ENCODE measurements at places on chromosomes 4 and X. TPM values are rescaled to one million over a fixed set of nuclear protein-coding genes. Genes with fewer than 3 reads are reported as not detected.
A peak's percentile ranks its signal among the peaks of the same experiment; 100 is the strongest.

DNA sequence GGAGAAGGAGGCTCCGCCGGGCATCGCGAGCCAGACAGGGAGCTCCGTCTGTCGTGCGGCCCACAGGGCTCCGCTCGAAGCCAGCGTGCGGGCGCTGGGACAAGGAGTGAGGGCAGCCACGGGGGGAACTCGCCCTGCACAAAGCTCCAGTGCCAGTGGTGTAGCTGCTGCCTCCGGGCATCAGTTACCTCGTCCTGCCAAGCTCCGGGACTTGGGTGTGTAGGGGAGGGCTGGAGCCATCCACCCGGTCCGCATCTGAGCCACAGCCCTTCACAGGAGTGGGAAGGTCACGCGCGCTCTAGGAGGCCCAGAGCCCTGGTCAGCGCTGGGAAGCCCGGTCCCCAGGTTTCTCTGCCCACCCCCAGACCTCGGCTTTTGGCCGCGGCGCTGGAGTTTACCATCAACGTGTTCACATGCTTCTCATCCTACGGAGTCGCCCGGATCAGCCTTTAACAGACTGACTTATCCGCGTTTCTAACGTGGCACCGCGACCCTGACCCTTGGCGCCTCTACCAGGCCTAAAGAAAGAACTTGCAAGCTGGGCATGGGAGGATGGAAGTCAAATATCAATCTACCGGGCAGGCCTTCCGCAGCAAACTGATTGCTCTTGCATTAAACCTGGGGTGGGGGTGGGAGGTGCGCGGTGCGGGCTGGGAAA is 8.4 kb upstream of the PRDM8 start:
- DNase-seq = no peak

GRCh38 chrX:23883737-23884354 is 23.9 kb downstream of the APOO start:
- DNase-seq = no peak

DNA sequence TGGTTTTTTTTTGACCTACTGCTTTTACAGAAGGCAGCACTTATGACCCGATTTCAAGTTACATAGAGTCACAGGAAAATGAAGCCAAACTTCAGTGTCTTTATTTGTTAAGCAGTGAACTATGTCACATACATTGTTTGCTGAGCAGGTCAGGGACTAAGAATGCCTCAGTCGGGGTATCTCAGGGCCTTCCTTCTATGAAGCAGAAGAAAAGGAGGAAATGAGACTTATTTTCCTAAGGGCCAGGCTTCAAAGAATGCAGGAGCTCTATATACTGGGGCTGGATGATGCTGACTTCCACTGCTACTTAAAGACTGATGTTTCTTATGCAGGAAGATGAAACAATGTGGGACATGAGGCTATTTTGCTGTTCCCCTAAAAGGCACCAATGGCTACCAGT is 558.4 kb upstream of the IGFBP7 start:
- DNase-seq = no peak

Gene TXK
- 4.7 TPM for total RNA-seq

DNA sequence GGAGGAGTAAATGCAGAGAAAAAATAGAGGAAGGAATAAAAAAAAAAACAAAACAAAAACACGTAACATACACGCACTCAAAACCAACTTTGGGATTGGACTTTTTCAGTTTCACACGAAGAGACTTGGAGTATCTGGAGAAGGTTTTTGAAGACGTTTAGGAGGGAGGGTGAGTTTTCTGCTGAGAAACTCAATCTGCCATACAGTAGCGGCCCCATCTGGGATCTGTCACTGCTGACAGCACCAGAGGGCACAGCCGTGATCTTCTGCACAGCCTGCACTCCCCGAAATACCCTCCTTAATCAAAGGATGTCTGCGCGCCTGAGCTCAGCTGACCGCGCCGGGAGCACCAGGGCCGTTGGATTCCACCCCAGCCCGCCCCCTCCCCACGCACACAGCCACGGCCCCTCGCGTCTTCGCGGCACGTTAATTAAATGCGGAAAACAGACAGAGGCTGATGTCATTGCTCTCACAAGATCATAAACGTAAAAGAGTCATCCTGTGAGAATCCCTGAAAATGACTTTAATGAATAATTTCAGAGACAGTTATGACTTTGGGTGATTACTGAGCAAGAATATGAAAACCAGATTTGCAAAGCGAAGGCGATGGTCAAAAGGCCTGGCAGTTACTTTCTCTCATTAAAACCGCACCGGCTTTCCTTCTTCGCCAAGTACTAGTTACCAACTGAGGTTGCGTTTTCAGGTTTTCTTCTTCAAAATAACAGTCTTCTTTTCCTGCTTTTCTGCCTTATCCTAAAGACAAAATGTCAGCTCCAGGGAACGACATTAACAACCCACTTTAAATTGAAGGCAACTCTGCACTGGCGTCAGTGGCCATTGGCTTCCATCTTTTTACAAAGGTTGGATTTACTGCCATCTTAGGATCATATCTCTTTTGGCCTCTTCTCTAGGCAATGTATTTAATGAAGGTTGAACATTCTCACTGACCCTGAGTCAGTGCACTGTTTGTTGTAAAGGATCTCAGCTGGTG is 10.6 kb downstream of the HAND2 start:
- DNase-seq = peak; percentile 38

Gene NPY2R
- not detected for total RNA-seq

Gene PTCHD1
- 1.9 TPM for total RNA-seq

DNA sequence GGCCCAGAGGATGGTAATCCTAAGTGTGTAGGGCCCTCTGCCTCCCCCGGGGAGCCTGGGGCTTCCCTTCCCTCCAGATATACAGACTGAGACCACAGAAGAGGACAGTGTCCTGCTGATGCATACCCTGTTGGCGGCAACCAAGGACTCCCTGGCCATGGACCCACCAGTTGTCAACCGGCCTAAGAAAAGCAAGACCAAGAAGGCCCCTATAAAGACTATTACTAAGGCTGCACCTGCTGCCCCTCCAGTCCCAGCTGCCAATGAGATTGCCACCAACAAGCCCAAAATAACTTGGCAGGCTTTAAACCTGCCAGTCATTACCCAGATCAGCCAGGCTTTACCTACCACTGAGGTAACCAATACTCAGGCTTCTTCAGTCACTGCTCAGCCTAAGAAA is 1.9 kb downstream of the TRO start:
- no peak for DNase-seq

DNA sequence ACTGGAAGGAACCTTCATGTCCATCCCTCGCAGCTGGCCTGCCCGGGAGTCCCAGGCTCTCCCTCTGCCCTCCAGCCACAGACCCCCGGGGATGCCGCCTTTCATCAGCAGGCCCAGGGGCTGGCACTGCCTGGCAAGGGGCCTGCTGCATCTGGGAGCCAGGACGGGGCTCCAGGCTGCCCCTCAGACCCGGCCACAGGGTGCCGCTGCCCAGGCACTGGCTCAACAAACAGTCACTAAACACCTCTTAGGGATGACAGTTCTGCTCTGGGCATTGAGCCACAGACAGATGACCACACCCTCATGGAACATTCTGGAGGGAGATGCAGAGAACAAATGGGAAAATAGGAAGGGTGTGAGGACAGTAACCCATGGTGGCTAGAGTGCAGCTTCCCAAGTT is 109.3 kb downstream of the HMX1 start:
- DNase-seq = no peak

DNA sequence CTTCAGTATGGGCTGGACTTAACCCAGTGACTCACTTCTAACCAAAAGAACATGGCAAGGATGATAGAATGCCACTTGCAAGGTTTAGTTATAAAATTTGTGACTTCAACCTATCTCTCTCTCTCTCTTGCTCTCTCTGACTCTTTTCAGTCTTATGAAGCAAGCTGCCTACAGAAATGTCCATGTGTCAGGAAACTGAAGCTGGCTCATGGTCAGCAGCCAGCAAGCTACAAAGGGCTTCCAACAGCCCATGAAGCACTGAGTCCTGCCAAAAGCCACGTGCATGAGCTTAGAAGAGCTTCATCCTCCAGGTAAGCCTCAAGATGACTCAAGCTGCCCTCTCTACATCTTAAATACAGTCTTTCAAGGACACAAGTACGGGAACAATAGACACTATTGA is 100.3 kb downstream of the HS3ST1 start:
- no peak for DNase-seq

Gene CRMP1
- 1.6 TPM for total RNA-seq

DNA sequence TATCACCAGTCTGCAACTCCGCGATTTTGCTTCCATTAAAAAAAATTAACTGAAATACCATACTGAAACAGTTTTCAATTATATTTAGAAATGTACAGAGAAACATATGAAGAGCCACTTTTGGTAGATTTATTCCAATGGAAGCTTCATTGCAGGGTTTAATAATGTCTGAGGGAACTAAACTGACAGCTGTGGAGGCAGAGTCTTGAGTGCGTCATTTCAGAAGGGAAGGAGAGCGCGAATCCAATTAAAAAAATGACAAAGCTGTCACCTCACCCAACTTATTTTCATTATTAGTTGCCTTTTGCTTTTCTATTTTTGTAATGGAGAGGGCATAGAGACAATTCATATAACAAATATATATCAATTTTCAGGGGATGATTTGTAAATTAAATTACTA is 104.0 kb downstream of the UNC5C start:
- DNase-seq = no peak

Gene COX7B2
- total RNA-seq = not detected

DNA sequence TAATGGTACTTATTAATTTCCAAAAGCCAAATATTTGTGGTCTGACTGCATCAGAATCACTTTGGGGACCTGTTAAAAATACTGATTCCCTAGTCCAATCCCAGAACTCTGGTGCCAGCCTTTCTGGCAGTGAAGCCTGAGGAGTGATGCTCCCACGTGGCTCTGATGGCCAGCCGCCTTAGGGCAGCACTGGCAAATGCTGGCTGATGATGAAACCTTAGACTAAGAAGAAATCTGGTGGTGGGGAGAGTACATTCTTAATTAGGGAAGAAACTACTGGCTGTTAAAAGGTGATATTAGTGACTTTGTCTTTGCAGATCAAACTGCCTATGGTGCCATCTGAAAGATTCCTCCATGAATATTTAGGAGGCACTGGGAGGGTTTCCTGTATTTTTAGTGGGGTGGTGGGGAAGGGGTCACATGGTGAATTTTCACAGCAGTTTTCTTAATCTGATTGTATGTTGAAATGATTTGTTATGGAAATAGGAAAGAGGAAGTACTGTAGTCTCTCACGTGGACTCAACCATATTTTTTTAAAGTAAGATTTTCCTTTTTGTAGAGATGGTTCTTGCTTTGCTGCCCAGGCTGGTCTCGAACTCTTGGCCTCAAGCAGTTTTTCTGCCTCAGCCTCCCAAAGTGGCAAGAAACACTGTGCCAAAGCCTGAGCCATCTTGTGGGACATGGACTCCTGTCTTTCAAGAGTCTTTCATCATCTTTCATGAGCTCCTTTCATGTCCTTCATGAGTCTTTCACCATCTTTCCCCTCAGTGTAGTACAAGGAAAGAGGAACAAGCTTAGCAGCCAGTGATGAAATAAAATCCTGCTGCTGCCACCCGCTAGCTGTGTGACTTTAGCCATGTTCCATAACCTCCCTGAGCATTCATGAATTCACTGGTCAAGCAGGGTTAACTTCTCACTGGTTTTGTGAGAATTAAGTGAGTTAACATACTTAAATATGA is 90.8 kb downstream of the ZNF330 start:
- peak; percentile 30 for DNase-seq

DNA sequence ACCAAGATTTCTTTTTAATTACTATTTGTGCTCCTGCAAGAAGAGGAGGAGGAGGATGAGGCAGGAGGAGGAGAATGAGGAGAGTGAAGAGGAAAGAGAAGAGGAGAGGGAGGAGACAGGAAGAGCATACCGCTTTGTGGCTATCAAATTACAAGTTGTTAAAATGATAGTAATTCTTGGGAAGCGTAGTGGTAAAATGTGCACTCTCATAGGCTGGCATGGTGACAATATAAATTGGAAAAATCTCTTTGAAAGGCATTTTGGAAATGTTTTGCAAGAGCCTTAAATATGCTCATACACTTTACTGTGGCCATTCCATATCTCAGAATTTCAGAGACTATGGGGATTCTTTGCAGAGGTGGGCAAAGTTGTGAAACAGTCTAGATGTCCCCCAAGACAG is 53.2 kb downstream of the MXRA5 start:
- DNase-seq = no peak

Gene GSX2
- not detected for total RNA-seq

Gene C4orf46
- 3.1 TPM for total RNA-seq

GRCh38 chr4:5101571-5101970 is 50.3 kb downstream of the STK32B start:
- DNase-seq = no peak

Measured in upper lobe of left lung (tissue), 6 donors.